ENCODE measurements at places on chromosomes 3 and 15.

DNA sequence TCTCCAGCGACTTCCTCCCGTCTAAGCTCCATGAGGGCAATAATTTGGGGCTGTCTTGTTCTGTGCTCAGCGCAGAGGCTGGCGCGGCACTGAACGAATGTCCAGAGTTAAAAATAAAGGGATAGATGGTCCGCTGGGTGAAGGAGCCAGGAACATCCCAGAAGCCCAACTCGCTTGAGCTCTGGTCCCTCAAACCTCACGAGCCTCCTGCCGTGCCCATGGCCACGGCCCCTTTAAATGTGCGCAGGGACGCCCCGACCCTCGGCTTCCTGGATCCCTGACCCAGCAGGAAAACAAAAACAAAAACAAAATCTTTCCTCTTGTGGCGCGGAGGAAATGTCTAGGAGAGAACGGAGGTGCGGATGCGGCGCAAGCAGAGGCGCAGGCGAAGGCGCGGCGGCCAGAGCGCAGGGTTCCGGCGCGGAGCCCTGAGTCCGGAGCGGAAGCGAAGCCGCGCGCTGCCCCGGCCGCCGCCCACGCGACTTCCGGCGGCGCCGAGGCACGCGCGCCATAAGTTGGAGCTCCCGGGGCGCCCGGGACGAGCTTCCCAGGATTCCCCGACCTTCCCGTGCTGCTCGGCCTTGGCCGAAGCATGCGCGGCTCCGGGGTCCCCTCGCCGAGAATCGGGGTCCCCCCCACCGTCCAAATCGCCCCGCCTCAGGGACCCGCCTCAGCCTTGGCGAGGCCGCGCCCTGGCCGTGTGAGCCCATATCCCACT lies 52.9 kb upstream of the WNT7A start:
- no peak for DNase-seq

- DNase-seq: no peak
Measured at GRCh38 chr3:140571836-140572235, 106.0 kb upstream of the TRIM42 start.

DNA sequence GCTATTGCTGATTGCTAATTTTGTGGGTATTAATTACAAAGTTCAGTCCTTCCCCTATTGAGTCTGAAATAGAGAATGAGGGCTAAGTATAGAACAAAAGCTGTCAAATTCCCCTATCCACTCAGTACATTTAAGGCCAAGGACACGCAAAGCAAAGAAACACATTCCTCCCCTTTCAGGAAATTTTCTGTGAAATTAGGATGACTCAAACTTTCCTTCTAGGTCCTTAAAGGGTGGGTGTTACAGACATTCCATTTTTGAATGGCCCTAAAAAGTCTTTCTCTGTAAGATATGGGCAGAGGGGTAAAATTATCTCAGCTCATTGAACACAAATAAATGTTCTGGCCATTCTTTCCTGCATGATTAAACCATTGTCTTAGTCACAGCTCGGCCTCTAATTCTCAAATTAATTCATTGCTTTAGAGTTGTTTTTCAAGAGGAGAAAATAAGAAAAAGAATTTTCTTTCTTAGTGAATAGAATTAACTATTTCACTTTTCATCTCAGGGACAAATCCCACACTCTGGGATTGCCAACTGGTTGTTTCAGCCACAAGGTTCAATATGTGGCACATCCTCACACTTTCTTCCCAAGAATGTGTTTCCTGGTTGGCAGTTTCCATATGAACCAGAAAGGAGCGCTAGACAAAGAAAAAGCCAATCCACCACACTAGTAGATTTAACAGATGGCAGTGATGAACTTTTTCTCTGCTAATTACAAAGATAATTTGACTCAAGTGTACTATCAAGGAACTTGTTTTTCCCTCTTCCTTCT lies 424.1 kb downstream of the ZNF385D start:
- no peak for DNase-seq

GRCh38 chr3:26962492-26963360 lies 340.2 kb downstream of the LRRC3B start:
- no peak for DNase-seq

- no peak for DNase-seq
Measured at GRCh38 chr3:134155446-134155845, 95.2 kb downstream of the RYK start.

DNA sequence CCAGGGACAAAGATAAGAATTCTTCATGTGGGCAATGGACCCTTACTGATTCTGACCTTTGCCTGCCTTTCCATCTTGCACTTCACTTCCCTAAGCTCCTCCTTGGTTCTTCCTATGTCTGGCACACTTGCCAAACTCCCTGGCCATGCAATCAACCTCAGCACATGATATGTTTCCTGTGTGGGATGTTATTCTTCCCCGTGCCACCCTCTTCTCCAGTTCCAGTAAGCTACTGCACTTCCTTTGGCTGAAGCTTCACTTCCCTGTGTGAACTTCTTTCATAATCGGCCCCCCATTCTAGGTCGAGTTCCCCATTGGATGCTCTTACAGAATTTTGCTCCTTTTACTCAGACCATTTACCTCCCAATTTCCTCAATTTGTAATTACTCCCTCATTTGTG lies 10.7 kb upstream of the TASOR start:
- DNase-seq: no peak

GRCh38 chr15:85771271-85771670 lies 23.5 kb downstream of the KLHL25 start:
- DNase-seq: no peak

DNA sequence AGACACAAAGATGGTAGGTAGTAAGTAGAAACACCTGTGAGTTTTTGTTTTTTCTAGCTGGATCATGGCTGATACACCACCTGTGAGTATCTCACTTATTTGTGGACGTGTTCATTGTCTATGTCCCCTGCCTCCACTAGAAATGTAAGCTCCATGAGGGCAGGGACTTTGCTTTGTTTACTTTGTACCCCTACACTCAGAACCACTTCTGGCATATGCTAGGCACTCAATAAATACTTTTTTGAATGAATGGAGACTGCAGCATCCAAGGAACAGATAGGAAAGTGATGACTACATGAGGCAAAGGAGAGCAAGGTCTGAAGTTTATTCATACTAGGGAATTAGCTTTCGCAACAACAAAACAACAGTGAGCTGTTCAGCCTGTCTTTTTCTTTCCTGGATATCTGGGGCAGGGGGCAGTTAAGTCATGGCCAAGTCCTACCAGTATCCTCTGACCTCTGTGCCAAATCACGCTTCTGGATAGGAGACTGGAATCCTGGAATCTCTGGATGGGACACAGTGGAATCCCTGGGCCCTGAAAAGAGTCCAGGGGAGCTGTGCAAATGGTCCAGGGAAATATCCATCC lies 11.6 kb upstream of the EPB42 start:
- no peak for DNase-seq
